Fibroblast of skin of left biceps (primary cell): ENCODE measurements at places on chromosomes 13 and 19.

DNA sequence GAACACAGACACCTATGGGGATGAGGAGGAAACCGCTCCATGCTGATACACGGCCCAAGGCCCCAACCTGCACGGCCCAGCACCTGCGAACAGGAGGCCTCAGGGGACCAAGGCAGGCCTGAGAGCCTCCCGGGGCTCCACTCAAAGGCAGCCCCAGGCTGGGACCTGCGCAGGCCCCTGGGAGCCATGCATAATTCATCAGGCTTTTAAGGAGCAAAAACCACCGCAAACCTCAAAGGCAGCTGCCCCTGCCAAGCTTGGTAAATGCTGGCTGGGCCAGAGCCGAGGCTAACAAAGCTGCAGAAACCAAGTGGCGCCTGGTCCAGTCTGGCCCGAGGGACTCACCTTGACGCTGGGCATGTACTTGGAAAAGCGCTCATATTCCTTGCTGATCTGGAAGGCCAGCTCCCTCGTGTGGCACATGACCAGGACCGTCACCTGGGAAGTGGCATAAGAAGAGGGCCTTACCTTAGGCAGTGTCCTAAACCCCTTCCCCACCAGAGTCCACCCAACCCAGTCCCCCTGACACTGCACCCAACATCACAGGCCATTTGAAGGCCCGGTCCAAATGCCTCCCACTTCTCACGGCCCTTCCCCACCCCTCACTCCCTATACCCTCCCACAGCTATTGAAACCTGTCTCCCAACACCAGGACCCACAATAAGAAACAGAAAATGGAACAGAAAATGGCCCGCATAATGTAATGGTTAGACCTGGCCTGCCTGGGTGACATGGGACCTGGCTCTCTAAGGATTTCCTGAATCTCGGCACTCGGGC lies 7.8 kb downstream of the DDX39A start:
- DNase-seq, result no peak

GRCh38 chr19:46324277-46324676 lies 22.6 kb upstream of the PPP5C start:
- no peak for DNase-seq

GRCh38 chr13:33945477-33945876 lies 127.5 kb downstream of the RFC3 start:
- no peak for DNase-seq

DNA sequence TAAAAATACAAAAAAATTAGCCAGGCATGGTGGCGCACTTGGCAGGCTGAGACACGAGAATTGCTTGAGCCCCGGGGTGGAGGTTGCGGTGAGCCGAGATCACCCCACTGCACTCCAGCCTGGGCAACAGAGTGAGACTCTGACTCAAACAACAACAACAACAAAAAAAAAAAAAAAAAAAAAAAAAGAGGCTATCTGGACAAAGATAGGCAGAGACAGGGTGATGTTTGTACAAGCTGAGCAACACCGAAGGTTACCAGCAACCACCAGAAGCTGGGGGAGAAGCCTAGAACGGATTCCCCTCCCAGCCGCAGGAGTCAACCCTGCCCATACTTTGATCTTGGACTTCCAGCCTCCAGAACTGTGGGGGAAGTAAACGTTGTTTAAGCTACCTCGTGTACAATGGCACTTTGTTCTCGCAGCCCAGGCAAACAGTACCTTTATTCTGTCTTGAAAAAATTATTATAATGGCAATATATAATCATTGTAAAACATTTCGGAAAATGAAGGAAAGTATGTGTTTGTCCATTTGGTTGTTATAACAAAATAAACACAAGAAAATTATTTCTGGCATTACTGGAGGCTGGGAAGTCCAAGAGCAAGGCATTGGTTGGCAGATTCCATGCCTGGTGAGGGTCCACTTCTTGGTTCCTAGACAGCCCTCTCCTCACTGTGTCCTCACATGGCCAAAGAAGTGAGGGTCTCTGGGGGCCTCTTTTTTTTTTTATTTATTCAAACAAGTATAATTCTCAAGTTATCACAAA lies 39.8 kb upstream of the LATS2 start:
- no peak for DNase-seq

DNA sequence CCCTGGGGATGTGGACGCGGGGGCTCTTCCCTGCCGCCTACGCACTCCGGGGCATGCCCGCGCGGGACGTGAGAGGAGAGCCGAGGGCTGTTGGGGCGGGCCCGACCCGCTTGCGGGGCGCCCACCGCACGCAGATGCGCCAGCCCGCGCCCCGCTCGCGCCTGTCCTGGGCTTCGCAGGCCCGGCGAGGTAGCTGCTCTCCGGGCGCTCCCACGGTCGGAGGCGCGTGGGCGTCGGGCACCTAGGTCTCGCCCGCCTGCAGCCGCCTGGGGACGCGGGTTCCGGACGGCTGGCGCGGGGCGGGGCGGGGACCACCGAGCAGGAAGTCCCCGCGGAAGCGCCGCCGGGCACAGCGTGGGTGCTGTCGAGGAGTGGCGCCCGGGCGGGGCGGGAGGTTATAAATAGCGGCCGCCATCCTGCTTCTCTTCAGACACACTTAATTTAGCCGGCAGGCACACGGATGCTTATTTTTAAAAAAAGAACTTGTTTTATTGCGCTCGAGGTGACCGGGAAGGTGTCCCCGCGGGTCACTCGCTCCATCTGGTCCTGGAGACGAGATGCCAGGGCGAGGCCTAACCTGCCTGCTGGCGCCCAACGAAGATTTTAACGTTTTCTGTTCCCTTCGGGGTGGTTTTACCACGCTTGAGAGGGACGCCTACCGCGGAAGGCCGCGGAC lies 561 bp upstream of the GJA3 start:
- DNase-seq, result no peak

GRCh38 chr19:35882114-35882832 lies 13.9 kb downstream of the APLP1 start:
- peak; percentile 54 for DNase-seq

DNA sequence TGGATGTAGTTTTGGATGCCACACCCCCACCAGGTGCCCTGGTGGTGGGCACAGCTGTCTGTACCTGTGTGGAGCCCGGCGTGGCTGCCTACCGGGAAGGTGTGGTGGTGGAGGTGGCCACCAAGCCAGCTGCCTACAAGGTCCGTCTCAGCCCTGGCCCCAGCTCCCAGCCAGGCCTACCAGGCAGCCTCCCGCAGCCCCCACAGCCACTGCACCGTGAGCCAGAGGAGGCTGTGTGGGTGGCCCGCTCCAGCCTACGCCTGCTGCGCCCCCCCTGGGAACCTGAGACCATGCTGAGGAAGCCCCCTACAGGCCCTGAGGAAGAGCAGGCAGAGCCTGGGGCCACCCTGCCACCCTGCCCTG lies 3.5 kb downstream of the CIC start:
- DNase-seq, result no peak

GRCh38 chr19:32750441-32751055 lies 31.0 kb downstream of the TDRD12 start:
- no peak for DNase-seq

- no peak for DNase-seq
Measured at GRCh38 chr13:97235549-97236231, 13.6 kb downstream of the MBNL2 start.

- DNase-seq, result no peak
Measured at GRCh38 chr13:51258612-51259548, 36.7 kb downstream of the FAM124A start.

- DNase-seq, result peak; percentile 81
Measured at GRCh38 chr19:2532252-2533071, 56.5 kb downstream of the GADD45B start.

DNA sequence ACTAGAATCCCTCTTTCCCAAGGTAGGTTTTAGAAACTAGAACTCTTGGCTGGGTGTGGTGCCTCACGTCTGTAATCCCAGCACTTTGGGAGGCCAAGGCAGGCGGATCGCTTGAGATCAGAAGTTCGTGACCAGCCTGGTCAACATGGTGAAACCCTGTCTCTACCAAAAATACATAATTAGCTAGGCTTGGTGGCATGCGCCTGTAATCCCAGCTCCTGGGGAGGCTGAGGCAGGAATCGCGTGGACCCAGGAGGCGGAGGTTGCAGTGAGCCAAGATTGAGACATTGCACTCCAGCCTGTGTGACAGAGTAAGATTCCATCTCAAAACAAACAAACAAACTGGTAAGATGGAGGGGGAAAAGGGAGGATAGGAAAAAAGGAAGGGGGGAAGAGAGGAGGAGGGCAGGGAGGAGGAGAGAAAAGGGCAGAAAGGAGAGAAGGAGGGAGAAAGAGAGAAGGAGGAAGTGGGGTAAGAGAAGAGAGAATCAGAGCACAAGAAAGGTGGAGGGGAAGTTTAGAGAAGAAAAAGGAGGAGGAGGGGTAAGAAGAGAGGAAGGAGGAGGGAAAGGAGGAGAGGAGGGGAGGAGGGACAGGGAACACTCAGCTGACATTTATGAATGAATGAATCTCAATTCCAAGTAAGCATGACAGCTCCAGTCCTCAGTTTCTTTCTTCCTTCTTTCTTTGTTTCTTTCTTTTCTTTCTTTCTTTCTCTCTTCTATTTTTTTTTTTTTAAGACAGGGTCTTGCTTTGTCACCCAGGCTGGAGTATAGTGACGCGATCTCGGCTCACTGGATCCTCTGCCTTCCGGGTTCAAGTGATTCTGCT lies 2.6 kb upstream of the SLC27A1 start:
- no peak for DNase-seq

GRCh38 chr13:26623125-26623524 lies 65.6 kb downstream of the WASF3 start:
- DNase-seq, result no peak

- no peak for DNase-seq
Measured at GRCh38 chr13:45142440-45143345, 22.4 kb downstream of the GTF2F2 start.

DNA sequence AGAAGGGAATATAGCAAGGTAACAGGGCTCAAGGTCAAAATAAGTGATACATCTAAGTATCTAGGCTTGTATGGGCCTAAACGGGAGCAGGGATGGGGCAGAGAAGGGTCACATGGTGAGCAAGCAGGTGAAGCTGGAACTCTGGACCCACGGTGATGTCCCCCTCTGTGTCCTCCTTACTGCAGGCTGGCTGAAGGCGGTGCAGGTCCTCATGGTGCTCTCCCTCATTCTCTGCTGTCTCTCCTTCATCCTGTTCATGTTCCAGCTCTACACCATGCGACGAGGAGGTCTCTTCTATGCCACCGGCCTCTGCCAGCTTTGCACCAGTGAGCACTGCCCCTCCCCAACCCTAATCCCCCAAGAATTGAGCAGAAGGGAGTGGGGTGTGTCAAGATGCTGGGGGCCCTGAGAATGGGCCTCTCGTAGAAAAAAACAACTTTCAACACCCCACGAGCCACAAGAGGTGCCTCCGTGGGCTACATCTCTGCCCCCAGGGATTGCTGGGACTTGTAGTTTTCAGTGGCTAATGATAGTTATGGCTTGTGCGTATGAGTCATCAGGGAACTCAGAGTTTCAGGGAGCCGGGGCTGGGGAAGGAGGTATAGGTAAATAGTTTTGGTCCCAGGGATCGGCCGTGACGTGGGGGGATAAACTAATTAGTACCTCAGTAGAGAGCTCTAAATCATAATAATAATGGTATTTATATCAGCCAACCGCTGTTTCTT lies 4.0 kb downstream of the EMP3 start:
- DNase-seq, result no peak
